T-helper 2 cell (primary cell): ENCODE measurements at places on chromosomes 13 and 19.

- no peak for DNase-seq
These were observed 16.5 kb upstream of the C13orf46 start for GRCh38 chr13:113990321-113990837.

DNA sequence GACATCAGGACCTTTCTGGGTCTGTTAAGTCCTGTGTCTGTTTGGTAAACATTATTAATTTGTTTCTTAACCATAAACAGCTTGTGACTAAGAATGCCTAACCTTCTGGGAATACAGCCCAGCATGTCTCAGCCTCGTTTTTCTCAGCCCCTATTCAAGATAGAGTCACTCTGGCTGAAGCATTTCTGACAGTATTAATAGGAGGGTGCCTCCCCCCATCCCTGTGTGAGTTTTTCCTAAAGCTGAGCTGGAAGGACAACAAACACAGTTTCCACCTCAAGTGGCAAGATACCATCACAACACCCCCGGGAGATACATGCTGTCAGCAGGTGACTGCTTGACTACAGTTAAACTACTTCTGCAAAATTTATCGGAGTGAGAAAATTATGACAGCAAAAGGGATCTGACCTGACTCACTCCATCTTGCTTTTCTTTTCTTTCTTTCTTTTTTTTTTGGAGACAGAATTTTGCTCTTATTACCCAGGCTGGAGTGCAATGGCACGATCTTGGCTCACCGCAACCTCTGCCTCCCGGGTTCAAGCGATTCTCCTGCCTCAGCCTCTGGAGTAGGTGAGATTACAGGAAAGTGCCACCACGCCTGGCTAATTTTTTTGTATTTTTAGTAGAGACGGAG is 59.3 kb upstream of the ABCC4 start:
- no peak for DNase-seq

GRCh38 chr13:99967869-99968520 is 3.6 kb downstream of the ZIC5 start:
- DNase-seq, result no peak

DNA sequence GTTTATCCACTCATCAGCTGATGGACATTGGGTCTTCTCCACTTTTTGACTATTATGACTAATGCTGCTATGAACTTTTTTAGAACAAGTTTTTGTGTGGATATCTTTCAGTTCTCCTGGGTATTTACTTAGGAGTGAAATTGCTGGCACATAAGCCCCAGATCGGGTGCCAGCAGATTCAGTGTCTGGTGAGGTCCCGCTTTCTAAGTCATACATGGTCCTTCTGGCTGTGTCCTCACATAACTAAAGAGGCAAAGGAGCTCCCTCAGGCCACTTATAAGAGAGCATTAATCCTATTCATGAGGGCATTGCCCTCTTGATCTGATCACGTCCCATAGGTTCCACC is 600 bp upstream of the ZNF226 start:
- no peak for DNase-seq

- DNase-seq, result no peak
These were observed 183.5 kb downstream of the SPRY2 start for GRCh38 chr13:80157261-80157932.

DNA sequence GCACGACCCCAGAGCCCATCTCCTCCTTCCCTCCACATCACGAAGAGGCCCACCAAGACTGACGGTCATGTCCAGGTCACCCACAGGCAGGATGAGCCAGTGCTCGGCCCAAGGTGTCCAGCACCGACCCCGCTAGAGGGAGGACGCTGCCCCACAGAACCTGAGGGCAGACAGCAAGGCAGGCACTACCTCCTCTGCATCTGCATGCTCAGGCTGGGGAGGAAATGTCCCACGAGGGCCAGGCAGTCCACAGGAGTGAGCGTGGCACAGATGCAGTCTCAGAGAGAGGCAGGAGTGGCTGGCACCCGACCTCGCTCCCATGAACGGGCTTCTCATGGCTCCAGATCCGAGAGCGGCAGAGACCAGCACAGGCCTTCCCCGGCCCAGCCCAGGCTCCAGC is 133.2 kb downstream of the TUBA3C start:
- DNase-seq, result no peak

DNA sequence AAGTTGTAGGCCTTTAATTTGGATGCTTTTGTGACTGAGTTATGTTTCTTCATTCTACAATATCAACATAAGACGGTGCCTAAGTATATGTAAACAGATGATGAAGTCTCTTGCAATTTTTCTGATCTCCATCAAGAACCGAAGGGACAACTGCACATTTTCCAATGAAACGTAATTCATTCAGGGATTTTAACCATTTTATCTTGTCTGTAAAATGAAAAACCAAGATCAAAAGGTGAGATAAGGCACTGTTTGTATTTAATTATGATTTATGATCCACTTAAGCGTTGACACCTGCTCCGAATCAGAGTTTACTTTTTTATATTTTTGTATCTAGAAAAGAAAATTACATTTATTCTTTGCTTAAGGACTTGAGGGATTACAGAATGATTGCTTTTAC is 556.8 kb upstream of the ARGLU1 start:
- DNase-seq, result no peak

- no peak for DNase-seq
These were observed 102.1 kb upstream of the C1QTNF9B start for GRCh38 chr13:23999424-23999823.

- no peak for DNase-seq
These were observed 1.6 kb downstream of the NBEA start for GRCh38 chr13:34943436-34944273.

DNA sequence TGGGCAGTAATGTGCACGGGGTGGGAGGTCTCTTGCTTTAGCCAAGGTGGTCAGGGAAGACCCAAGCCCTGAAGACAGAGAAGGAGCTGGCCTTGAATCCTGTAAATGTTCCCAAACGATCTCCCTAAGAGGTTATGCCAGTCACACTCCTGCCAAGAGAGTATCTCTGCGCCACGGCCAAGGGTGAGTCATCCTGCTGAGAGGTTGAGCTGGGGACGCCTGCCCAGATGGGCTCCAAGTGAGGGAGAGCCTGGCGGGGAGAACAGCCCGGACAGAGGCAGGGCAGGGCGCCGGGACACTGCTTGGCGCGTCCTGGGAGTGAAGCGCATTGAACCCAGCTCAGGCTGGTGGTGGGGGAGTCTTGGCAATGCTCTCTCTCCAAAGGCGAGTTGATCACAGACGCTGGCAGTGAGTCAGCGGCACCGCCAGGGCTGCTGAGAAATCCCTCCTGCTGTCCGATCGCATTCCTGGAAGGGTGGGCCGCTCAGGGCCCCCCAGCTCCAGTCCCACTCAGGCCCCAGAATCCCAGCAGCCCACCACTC is 16.4 kb downstream of the SULT2B1 start:
- no peak for DNase-seq

DNA sequence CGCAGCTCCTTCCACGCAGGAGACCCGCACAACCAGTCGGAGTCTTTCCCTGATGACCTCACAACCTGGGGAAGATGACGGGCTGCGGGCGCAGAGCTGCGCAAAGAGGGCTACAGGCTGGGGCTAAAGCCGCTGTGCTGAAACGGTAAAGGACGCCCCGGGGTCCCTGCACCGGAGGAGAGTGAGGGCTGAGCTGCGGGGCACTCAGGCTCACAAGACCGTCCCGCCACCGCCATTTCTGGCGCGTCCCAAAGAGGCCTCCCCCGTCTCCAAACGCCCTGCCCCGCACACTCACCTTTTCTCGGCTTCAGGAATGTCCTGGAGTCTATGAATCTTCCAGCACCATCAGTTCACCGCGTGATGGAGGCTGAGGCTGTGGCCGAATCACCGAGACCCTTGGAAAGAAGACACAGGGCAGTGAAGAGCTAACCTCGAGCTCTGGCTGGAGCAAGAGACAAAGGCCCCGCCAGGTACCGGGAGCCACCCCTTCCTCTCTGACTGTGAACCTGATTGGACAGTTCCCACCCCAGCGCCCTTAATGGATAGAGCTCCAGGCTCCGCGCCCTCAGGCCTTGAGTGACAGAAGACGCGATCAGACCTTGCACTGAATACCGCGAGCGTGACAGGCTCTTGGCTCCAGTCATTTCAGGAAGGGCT is 41.8 kb upstream of the ZNF429 start:
- peak; percentile 13 for DNase-seq

GRCh38 chr19:48396824-48397176 is 3.3 kb downstream of the GRIN2D start:
- DNase-seq, result no peak

DNA sequence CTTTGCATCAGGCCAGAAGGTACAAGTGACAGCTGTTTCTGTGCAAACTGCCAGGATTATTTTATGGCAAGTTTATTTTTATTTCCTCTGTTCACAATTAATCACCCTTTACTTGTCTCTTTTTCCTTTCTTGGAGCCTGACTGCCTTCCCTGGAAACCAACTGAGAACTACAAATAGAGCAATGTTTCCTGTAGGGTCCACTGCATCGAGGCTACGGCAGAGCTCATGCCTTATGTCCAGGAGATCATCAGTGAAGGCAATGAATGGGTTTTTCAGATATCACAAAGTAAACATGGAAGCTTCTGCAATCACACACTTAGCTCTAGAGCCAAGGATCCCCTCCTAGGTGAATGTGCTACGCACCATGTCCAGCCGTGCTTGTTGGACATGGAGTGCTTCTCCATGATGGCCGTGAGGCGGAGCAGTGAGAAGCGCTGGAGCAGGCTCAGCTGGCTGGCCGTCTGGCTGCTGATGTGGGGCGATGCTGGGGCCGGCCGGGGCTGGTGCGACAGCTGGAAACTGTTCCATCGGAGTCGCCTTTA is 110.9 kb downstream of the KL start:
- no peak for DNase-seq

- no peak for DNase-seq
These were observed 209.8 kb downstream of the POU4F1 start for GRCh38 chr13:78393286-78394142.

GRCh38 chr13:33318744-33319143 is 33.2 kb upstream of the STARD13 start:
- DNase-seq, result no peak

DNA sequence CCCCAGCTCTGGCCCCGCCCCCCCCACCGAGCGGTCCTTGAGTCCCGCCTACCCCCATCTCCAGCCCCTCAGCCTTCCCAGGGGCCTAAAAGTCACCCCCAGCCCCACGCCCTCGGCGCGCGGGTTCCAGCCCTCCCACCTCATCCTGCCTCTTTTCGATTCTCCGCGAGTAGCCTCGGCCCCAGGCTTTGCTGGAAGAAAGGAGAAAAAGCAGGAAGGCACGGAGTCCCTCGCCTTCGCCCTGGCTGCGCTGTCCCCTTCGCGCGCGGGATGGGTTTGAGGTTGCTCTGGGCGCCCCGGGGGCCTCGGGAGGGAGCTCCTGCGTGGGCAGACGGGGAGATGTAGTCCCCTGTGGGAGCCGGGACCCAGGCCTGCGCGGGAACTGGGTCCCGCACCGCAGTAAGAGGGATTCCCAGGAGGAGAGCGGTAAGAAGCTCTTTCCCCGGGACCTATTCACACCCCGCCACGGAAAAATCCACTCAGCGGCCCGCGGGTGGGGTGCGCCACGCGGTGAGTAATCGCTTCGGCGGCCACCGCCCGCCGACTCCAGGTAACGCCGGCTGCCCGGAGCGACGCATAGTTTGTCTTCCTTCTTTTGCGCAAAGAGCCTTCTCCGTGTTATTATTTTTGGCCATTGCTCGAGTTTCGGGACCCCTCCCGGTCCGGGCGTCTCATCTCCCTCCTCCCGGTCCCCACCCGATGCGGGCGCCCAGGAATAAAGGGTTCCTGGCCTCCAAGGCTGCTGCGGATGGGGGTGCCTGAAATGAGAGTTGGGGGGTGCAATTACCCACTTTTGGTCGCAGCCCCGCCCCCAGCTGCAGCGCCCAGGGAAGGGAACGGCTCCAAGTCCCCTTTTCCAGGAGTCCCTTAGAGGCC is 865 bp upstream of the CRLF1 start:
- no peak for DNase-seq

- DNase-seq, result no peak
These were observed 324 bp upstream of the FBXO17 start for GRCh38 chr19:38975861-38976271.

DNA sequence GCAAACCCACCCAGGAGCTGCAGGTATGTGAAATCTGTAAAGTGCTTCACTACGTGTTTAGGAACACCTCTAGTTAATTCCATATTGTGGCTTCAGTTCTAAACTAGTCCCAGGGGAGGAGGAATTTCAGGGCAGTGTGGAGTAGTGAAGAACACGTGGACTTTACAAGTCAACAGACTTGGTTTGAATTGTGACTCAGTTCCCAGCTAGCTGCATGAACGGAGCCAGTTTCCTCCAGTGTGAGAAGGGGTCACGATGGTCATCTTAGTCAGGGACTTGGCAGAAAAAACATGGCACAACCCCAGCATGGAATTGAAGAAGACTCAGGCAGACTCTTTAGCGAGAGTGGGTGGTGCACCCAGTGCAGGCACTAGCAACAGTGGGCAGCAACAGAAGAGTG is 175.7 kb upstream of the UBL3 start:
- no peak for DNase-seq

DNA sequence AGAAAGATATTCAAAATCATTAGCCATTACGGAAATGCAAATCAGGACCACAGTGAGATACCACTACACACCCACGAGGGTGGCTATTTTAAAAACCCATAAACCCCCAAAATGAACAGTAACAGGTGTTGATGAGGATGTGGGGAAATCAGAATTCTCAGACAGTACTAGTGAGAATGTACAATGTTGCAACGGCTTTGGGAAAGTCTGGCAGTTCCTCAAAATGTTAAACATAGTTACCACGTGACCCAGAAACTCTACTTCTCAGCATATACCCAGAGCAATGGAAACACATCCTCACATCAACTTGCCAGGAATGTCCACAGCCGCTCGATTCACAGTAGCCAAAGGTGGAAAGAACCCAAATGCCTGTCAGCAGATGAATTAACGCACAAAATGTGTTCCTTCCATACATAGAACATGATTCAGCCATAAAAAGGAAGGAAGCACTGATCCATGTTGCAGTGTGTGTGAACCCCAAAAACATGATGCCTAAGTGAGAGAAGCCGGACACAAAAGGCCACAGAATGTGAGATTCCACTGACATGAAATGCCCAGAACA is 7.0 kb downstream of the PLVAP start:
- no peak for DNase-seq

GRCh38 chr19:33408538-33409434 is 35.3 kb downstream of the CEBPG start:
- no peak for DNase-seq

GRCh38 chr13:67880916-67881315 is 650.8 kb upstream of the PCDH9 start:
- no peak for DNase-seq

GRCh38 chr13:75612354-75612753 is 23.8 kb upstream of the LMO7 start:
- no peak for DNase-seq

- no peak for DNase-seq
These were observed 263.3 kb downstream of the COG6 start for GRCh38 chr13:39918620-39919236.

GRCh38 chr13:112928020-112928971 is 40.7 kb upstream of the MCF2L start:
- no peak for DNase-seq

GRCh38 chr13:79374578-79374977 is 31.5 kb downstream of the RBM26 start:
- no peak for DNase-seq

DNA sequence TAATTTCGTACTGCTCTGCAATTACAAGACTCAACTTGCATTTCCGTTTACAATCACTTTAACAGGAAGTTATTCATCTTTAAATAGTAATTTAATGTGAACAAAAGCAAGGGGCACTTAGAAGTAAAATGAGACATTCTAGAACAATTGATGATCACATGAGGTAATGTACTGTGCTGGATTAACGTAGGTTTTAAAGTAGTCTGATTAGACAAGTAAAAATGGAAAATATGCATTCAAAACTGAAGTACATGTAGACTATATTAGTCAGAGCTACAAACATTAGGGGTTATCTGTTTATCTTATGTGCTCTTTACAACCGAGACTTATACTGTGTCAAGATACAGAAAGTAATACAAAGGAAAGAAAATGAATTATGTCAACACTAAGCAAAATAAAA is 1528.0 kb downstream of the SLITRK5 start:
- no peak for DNase-seq
